ENCODE measurements at places on chromosomes 2 and 18.

GRCh38 chr2:230944757-230945372 lies 19.8 kb upstream of the GPR55 start:
- no peak for DNase-seq

DNA sequence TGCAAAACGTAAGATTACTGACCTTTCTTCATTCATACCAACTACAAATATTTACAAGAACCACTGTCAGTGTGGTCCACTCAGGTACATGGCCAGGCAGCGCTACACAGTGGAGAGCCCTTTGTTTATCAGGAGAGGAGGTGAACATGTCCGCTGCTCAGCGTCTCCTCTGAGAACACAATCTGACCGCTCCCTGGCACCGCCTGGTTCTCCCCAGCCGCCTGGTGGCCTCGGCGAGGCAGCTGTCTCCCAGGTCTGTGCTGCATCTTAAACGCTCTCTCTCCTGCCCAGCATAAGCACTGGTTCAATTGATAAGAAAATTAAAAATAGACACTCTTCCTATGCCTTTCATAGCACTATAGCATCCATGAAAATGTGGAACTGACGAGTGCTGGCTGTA lies 146.8 kb upstream of the PXDN start:
- DNase-seq: no peak

DNA sequence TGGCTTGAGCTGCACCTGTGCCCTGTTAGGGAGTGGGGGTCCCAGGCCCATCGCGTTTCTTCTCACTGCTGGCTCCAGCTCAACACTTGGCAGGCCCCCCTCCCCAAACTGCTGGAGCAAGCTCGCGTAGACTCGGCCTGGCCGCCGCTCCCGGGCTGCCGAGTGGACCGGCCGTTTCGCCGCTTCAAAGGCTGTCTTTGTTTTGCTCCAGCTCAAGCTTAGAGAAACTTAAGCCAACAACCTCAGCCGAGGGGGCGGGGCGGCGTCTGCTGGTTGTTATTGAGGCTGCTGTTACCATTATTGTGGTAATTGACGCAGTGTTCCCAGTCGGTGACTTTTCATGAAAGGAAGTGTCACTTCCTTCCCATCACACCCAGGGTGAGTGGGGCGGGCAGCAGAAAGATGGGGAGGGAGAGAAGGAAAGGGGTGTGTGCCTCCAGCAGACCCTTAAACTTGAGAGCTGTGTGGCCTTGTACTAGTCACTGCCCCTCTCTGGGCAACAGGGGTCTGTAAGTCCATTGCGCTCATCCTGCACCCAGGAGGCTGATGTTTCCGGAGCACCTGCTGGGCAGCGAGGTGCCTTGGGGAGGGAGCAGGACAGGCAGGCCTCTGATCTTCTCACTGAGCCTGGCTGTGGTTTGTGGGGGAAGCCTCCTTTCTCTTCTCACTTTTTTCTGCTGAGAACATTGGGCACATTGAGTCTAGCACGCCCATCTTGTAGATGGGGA lies 2.1 kb downstream of the ARID5A start:
- DNase-seq: no peak

DNA sequence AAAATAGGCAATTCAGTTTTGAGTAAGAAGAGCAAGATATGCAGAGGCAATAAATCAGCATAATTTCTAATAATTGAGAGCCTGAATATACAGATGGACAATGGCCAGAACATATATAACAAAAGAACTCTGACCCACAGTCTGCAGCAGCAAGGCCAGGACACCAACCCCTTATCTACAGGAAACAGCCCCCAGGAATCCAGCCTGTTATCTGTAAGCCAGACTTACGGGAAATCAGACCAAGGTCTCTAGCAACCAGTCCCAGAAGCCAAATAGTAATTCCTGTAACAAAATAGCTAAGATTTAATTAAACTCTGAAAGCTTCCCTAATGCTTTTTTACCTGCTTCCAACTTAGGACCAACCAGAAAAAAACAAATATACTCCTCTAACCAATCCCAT lies 434.5 kb upstream of the GYPC start:
- DNase-seq: no peak

- no peak for DNase-seq
Observed at GRCh38 chr2:19685731-19686130, 216.1 kb downstream of the TTC32 start.

DNA sequence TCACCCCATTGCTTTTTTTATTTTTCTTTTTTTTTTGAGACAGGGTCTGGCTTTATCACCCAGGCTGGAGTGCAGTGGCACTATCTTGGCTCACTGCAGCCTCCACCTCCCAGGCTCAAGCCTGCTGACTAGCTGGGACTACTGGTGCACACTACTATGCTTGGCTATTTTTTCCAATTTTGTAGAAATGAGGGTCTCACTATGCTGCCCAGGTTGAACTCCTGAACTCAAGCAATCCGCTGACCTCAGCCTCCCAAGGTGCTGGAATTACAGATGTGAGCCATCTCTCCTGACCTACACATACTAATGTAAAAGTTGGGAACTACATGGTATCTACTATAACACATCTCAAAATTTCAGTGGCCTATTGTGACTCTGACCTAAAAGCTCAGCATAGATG lies 101.2 kb downstream of the FMNL2 start:
- DNase-seq: no peak

- DNase-seq: peak; percentile 62
Observed at GRCh38 chr2:18178736-18179349, 300.4 kb downstream of the KCNS3 start.

DNA sequence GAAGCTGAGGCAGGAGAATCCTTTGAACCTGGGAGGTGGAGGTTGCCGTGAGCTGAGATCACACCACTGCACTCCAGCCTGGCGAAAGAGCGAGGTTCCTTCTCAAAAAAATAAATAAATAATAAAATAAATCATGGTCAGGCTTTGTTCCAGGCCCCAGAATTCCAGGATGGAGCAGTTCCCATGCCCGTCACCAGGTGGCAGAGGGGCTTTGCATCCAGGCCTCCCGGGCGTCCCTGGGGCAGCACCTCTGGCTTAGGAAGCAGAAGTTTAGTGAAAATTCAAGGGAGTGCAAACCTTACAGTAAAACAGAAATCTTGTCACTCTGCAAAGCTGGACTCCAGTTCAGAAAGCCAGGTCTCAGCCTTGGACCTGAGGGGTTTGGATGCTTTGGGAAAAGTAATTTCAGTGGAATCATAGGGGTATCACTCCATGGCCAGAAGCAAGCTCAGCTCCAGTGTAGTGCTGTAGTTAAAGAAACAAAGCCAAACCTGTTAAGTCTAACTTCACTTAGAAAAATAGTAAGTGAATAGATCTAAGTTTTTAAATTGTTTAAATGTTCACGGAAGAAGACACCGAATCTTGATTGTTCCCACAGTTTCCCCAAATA lies 512.7 kb downstream of the CMPK2 start:
- DNase-seq: no peak

DNA sequence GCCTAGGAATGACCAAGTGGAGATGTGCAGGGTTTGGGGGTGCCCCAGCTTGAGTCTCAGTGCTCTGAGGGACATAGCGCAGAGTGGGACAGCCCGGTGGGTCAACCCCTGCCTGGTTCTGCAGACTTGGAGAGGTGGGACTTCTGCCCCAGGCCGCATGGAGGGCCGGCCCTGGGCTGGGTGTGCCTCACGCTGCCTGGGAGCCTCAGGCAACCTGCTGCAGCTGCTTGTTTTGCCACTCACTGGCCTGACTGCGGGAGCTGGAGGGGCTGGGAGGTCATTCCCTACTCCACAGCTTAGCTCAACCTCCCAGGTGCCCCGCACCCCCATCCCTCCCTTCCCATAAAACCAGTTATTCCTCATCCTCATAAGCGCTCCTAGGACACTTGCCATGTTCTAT lies 33.1 kb downstream of the ODC1 start:
- no peak for DNase-seq

DNA sequence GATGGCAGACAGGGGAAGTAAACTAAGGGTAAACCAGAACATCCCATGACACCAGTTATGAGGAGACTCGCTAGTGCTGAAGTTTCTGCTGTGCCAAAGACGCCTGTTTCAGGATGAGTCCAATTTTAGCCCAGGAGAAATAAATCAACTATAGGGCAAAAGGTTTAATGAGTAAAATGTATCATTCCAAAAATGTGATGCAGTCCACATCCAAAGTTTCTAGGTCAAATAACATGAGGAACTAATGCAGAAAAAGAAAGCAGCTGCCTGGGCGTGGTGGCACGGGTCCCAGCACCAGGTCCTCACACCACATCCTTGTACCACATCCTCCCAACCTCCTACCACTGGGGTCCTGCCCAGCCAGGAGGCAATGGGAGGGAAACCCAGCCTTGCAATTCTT lies 126.9 kb upstream of the CTAGE1 start:
- no peak for DNase-seq

DNA sequence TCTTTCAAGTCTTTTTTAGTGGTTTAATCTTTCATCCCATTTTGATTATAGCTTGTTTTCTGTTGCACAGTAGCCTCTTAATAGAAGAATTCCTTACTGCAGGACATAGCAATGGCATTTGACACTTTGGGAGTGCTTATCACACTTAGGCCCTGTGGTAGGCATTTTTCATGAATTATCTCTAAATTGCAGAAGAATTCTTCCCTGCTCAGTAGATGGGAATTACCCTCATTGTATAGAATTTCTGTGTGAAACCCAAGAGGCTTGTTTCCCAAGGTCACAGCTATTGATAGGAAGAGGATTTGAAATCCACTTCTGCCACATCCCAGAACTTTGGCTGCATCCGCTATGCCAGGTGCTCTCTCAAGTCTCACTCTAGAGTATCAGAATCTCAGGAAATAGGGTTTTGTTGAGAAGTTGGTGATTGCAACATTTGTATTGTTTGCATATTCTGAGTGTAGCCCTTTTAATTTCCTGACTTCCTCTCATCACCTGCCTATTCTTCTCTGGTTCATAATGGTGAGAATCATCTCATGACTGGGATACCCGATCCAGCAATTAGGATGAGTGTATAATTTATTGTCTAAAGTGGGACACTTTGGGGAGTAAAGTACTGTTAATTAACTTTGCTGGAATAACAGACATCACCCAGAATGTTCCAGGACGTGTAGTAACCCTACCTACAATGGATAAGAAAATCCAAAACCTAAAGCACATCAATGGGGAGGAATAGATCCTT lies 255.2 kb upstream of the RASGRP3 start:
- no peak for DNase-seq

GRCh38 chr2:121519732-121520640 lies 10.7 kb upstream of the RNU4ATAC start:
- DNase-seq: no peak

DNA sequence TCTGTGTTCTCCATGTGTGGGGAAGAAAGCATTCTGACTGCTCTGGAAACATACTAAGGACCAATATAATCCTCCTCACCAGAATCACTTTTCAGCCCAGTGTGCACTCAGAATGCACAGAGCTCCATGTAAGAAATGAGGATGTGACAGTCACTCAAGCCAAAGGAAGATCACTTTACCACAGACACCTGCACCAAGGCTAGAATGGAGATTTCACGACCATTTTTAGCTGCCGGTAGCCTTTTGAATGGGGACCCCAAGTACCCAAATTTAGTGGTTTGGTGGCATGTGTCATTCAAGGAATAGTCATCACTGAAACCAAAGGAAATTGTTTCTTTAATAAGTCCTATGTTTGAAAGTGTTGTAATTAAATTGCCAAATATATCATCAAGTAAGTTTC lies 613.2 kb upstream of the ACVR2A start:
- no peak for DNase-seq

DNA sequence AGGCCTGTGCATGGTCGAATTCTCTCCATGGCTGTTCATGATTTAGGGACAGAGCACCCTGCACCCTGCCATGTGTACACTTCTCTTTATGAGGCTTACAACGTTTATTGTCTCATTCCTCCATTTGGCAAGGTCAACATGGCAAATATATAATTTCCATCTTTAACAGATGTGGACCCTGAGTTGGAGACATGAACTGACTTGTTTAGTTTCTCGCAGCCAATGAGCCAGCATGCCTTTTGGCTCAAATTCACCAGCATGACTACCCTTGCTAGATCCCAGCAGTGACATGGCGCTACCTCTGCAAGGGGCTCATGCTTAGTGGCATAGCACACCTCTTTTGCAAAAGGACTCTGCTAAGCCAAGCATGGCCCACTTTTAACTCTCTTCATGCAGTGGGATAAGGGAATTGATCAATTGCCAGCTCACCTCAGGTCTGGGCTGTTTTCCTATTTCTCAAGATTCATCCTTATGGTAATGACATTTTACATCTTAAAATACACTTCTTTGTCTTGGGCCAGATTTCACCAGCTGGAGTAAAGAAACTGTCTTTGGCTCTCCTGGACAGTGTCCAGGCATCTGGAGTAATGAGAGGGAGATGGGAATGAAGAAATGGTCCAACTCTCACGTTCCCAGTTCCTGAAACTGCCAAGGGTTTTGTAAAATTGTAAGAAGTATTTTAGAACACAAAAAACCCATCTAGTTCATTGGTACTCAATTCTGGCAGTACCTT lies 159.5 kb downstream of the SETBP1 start:
- no peak for DNase-seq

- peak; percentile 15 for DNase-seq
Observed at GRCh38 chr2:53633441-53633840, 134.2 kb upstream of the CHAC2 start.

DNA sequence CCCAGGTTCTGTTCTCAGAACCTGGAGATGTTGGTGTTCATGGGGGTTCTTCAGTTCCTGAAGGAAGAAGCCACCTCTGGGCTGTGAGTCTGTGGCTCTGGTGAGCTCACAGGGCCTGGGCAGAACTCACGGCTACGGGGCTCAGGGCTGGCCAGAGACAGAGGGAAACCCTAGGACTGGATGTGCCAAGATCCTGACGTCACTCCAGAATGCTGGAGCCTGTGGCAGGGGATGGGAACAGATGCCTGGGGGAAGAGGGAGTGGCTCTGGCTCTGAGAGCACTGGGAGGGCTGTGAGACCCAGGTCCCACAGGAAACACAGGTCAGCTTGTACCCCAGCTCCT lies at the start of gene OTOF:
Gene OTOF, minus strand, starts transcription at position 214 of the 343 bp plus-strand sequence.
- peak; percentile 67 for DNase-seq

DNA sequence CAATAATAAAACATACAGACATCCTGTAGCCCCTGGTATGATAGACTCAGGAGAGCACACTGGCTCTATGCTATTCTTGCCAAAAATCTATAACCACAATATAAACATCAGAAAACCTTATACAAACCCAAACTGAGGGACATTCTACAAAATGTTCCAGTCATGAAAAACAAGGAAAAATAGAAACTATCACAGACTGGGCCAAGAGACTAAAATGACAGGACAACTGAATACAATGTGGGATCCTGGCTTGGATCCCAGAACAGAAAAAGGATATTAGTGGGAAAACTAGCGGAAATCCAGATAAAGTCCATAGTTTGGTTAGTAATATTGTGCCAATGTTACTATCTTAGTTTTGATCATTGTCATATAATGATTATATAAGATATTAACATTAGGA lies 29.6 kb upstream of the EPAS1 start:
- DNase-seq: no peak

DNA sequence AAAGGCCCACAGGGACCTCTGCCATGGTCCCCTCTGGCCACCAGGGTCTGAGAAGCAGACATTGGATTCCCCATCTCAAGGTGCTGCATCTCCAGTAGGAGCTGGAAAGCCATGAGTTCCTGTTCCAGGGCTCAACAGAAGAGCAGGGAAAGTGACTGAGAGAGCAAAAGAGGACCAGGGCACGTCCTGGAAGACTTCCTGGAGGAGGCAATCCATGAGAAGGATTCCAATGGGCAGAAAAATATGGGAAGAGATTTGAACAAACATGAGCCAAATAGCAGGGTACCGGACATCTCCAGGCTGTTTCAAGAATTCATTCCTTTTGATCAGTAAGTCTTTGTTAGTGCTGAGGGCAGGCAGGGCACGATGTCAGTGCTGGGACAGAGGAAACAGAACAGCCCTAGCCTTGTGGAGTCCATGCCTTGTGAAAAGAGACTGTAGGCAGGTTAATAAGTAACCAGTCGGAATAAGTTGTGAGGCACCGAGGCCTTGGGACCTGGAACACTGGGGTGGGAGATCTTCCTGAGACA lies 72.8 kb upstream of the TWIST2 start:
- DNase-seq: no peak

GRCh38 chr2:19086231-19086651 lies 272.2 kb downstream of the OSR1 start:
- DNase-seq: no peak
